ENCODE measurements at places on chromosomes 1 and 21.

GRCh38 chr1:161307230-161307768 is 2.5 kb downstream of the MPZ start:
- no peak for DNase-seq

GRCh38 chr1:232511172-232511571 is 118.8 kb downstream of the SIPA1L2 start:
- no peak for DNase-seq

DNA sequence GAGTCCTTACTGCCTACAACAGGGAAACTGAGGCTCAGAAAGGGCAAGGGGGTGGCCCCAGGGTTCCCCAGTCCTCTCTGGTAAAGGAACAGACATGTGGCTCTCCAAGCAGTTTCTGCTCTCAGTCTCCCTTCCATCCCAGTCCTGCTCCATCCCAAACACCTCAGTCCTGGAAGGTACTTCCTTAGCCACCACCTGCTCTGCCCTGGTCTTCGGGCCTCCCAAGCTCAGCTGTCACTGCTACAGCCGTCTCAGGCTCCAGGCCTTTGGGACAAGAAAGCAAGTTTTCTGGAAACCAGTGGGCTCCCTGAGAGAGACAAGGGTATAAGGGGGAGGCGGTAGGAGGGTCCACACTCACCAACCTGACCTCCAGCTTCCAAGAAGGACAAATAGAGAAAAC is 23.1 kb upstream of the ADGRB2 start:
- no peak for DNase-seq

GRCh38 chr1:157968508-157968907 is 24.9 kb upstream of the KIRREL1 start:
- DNase-seq = no peak

GRCh38 chr1:202584707-202585589 is 125.3 kb downstream of the SYT2 start:
- no peak for DNase-seq

- DNase-seq = no peak
Measured at GRCh38 chr1:78176448-78176847, 130.7 kb downstream of the GIPC2 start.

GRCh38 chr1:161133220-161133740 is 813 bp upstream of the DEDD start:
- no peak for DNase-seq

DNA sequence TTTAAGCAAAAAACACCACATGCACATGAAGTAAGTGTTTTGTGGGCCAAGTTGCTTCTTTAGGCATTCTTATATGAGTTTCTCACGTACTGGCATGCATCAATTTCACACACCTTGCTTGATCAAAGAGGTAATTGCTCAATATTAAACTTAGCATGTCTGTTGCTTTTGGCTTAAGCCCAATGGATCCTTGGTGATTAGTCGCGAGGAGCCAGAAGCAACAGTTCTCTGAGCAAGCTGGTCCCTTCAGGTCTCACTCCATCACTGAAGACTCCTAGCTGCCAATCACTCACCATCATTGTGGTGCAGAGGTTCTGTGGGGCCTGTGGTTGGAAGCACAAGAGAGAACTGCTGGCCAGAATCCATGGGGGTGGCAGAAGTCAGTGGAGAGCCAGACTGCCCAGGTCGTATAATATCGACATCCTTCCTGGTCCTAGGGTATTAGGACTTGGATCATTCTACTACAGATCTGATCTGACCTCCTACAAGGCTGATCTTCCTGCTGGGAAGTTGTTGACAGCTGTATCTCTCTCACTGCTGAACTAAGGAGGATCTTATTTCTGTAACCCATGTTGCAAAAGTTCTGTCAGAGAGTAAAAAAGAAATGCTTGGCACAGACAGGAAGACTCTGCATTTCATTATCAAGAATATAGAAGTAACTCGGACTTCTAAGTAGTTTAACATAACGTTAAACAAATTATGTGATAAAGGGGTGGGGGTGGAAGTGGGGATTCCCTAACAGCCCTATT is 140.5 kb downstream of the NTPCR start:
- no peak for DNase-seq

DNA sequence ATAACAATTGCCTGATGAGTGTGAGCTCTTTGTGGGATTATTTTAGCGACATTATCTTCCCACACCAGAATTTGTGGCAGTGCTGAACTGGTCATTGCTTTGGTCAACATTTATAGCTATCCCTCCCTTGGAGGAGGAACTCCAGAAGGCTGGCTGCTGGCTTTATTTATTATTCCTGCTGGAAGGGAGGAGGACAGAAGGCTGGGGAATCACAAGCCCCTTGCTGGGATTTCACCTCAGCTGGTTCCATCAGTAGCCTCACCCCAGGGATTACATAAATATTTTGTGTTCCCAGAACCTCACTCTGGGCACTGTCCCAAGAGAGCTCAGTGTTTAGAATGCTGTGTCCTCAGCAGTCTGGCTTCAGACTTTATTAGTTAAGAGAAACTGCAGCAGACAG is 102.8 kb upstream of the C1orf21 start:
- DNase-seq = no peak

GRCh38 chr1:15425958-15426357 is 12.3 kb upstream of the CTRC start:
- no peak for DNase-seq

GRCh38 chr1:100699744-100700143 is 19.8 kb upstream of the VCAM1 start:
- DNase-seq = no peak

All from activated CD8-positive, alpha-beta memory T cell treated with anti-CD3 and anti-CD28 coated beads for 1 hour (primary cell).